ENCODE measurements at places on chromosomes 5 and 9.
A peak's percentile ranks its signal among the peaks of the same experiment; 100 is the strongest.

DNA sequence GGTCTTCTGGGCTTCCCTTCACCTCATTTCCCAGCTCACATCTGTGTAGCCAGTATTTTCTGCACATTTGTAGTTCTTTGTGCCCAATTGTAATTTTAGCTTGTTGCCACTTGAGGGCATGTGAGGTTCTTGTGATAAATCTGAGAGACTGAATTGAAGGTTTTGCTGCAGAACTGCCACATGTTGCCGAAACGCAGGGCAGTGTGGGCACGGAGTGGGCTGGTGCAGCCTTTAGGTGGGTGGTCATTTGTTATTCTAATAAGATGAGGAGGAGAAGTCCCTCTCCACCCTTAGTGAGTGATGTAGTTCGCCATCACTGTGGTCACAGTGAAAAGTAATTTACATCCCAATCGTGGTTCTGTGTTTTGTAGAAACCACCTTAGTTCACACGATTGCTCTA, 21.2 kb downstream of the OTULIN start:
- no peak for DNase-seq

GRCh38 chr9:125483697-125484096, 222.1 kb downstream of the GAPVD1 start:
- DNase-seq: no peak

- no peak for DNase-seq
Measured at GRCh38 chr5:143898916-143899591, 87.1 kb downstream of the HMHB1 start.

GRCh38 chr5:72065751-72066255, 41.5 kb upstream of the MAP1B start:
- no peak for DNase-seq

DNA sequence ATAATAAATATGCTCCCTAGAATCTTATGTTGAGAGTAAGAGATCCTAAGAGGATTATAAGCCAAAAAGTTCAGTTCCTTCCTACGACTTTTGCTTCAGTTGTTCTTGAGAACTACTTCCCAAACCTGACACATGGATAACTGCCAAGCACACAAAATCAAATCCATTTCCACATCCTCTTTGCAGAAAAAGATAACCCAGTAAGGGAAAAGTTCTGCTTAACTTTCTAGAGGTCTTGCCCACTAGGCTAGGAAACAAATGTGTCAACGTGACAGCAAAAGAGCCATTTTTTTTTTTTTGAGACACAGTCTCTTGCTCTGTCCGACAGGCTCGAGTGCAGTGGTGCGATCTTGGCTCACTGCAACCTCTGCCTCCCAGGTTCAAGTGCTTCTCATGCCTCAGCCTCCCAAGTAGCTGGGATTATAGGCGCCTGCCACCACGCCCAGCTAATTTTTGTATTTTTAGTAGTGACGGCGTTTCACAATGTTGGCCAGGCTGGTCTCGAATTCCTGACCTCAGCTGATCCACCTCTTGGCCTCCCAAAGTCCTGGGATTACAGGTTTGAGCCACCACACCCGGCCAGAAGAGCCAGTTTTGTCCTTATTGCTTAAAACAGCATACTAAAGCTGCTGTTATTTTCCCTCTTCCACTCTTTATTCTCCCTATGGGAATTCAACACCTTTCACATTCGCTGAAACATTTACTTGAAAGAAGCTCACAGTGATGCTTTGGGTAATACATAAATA, 24.2 kb downstream of the CSNK1A1 start:
- DNase-seq: no peak

GRCh38 chr5:142569905-142570304, 116.0 kb downstream of the FGF1 start:
- DNase-seq: no peak

- no peak for DNase-seq
Measured at GRCh38 chr5:78779771-78780616, 131.4 kb upstream of the LHFPL2 start.

DNA sequence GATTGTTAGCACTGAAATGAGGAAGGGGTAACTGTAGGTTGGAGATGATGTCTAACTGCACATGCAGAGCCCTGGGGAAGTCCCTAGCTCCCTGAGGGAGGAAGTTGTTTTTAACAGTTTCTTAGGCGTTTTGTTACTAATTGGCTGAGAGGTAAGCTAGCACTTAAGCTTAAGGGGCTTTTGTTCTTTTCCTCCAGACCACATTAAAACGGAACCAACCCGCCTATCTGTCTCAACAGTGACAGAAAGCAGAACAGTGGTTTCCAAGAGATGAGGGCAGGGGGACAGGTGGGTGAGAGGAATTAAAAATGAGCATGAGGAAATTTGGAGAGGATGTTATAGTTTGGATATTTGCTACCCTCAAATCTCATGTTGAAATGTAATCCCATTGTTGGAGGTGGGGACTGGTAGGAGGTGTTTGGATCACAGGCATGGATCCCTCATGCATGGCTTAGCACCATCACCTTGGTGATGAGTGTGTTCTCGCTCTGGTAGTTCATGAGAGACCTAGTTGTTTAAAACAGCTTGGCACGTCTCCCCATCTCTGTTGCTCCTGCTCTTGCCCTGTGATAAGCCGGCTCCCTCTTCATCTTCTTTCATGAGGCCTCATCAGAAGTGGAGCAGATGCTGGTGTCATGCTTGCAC, 38.9 kb downstream of the LYRM7 start:
- no peak for DNase-seq

GRCh38 chr9:88065619-88066018, 72.7 kb downstream of the SPATA31C2 start:
- no peak for DNase-seq

GRCh38 chr9:6620796-6621195, 24.7 kb downstream of the GLDC start:
- no peak for DNase-seq

- DNase-seq: no peak
Measured at GRCh38 chr5:14879393-14879792, 7.8 kb upstream of the ANKH start.

GRCh38 chr5:173454361-173454735, 126.1 kb upstream of the STC2 start:
- no peak for DNase-seq

- no peak for DNase-seq
Measured at GRCh38 chr9:83964973-83965349, 15.1 kb downstream of the HNRNPK start.

GRCh38 chr5:36606428-36607113, at the start of gene SLC1A3:
Gene SLC1A3 (plus strand): TSS chr5:36606606. CDS start chr5:36608424, 1,818 bp downstream.
- no peak for DNase-seq

GRCh38 chr9:2727374-2727773, 10.1 kb downstream of the KCNV2 start:
- DNase-seq: no peak

GRCh38 chr5:150155258-150156026, at the start of gene PDGFRB:
Gene PDGFRB (minus strand): TSS chr5:150155845. CDS start chr5:150137047, 18,798 bp downstream.
- DNase-seq: peak; percentile 67

DNA sequence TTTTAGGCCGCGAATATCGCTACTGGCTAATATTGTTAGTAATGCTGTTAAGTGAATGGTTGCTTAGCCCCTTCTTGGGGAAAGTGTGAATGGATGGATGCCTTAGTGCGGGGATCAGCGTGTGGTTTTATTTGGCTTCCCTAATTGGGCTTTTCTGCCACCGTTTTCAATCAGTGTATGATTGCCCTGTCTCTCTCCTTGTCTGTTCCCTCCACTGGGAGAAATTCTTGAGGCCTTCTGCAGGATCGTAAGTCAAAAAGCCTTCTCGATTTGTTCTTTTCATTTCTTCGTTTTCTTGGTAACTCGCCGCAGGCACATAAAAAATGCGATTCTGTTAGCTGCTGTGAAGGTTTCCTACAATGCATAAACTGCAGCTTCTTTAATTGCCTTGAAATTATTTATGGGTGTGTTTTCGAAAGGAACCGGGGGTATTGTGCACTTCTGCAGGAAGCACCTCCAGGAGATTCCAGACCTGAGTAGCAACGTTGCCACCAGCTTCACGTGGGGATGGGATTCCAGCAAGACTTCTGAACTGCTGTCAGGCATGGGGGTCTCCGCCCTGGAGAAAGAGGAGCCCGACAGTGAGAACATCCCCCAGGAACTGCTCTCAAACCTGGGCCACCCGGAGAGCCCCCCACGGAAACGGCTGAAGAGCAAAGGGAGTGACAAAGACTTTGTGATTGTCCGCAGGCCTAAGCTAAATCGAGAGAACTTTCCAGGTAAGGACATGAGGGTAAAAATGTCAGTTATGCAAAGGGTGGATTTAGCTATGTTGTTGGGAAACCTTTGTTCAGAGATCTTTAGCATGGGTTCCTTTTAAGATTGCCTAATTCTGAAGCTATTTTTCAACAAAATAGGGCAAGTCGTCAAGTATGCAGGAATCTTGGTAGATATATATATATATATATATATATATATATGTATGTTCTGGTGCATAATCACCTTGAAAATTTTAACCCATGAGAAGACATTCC, 700 bp downstream of the SKP2 start:
- no peak for DNase-seq

- DNase-seq: no peak
Measured at GRCh38 chr9:104553261-104553660, 15.7 kb upstream of the OR13C8 start.

DNA sequence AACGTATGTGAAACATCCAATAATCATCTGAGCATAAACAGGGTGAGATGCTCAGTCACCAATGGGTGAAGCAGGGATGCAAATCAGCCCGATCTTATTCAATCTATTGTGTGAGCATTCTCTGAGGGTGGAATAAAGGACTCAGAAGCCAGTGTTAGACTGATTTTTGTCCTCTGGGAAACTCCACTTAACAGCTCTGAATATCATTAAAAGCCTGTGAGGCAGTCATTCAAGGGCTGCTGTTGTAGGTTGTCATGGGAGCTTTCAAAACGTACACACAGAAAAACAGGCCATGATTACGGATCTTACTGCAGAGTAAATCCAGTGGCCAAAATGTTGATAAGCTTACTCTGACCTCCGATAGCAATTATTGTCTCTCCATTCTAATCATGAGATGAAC, 266.5 kb upstream of the EFNA5 start:
- DNase-seq: no peak

DNA sequence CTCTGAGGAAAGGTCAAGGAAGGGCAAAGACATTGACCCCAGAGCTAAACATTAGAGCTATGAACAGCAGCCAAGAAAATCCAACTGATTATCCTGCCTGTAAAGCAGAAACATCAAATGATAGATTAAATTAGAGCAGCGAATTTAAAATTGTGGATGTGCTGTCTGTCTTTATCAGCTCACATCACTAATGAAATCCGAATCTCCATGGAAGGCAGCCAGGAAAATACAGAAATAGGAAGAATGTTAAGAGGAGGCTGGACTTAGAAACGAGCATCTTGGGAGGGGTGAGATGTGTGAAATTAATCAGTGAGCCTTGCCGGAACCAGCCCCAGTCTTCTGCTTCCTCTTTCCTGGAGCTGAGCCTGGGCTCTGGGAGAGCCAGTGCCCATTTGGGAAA, 191.0 kb downstream of the PJA2 start:
- no peak for DNase-seq

GRCh38 chr9:138022121-138022741, 144.6 kb downstream of the CACNA1B start:
- DNase-seq: no peak

- DNase-seq: no peak
Measured at GRCh38 chr5:104305602-104306001, 743.0 kb upstream of the NUDT12 start.

GRCh38 chr9:105835721-105836120, 141.4 kb downstream of the TMEM38B start:
- DNase-seq: no peak

GRCh38 chr9:69429281-69429680, 104.3 kb downstream of the ENTREP1 start:
- no peak for DNase-seq
